ENCODE measurements at places on chromosomes 3 and 15.

DNA sequence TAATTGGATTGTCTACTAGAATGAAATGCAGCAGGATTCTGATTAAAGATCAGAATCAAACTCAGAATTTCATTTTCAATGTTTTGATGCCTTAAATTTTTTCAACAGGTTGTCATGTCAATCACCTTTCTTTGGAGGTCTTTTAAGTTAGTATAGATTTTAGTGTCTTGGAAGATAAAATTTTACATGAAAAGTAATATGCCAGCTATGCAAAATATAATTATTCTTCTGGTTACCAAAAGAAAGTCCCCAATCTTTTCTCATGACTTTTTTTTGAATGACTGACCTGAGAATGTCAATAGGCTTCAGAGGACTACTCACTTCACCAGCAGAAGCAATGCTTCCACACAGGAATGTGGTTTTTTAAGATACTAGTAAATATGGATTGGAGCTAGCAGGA lies 4.3 kb downstream of the FGF7 start:
- no peaks in the 10 kb centered on the region for H3K36me3 ChIP-seq
- DNase-seq = no peak
- no peak overlapping the region for H3K27ac ChIP-seq

DNA sequence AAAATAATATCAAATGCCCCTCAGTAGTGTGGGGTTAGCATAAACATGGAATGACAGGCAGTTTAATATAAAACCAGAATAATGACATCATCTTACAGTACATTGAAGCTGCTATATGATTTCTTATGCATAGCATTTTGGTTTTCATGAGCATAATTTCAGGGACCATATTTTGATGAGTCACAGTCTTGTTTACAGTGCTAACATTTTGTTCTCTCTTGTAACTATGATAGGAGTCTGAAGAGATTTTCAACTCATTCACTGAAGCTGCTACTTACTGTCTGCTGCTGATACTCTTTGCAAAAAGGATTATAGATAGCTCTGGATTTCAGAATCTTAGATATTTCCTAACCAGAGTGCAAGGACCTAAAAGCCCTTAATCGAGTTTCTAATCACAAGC lies 92.6 kb upstream of the CCDC54 start:
- no peaks in the 10 kb centered on the region for H3K27me3 ChIP-seq
- no peak overlapping the region for H3K4me3 ChIP-seq
- H3K27ac ChIP-seq = no peak overlapping the region
- H3K36me3 ChIP-seq = no peaks in the 10 kb centered on the region
- peak; percentile 19 for DNase-seq
- H3K4me1 ChIP-seq = no peaks in the 10 kb centered on the region

GRCh38 chr3:61580982-61581643 lies 19.7 kb downstream of the PTPRG start:
- no peak overlapping the region for H3K27ac ChIP-seq
- no peaks in the 10 kb centered on the region for H3K36me3 ChIP-seq
- no peak overlapping the region for H3K4me3 ChIP-seq
- H3K27me3 ChIP-seq = no peaks in the 10 kb centered on the region
- no peak for DNase-seq

- no peak overlapping the region for H3K27ac ChIP-seq
- H3K36me3 ChIP-seq = no peaks in the 10 kb centered on the region
Observed at GRCh38 chr15:66595931-66596545, 30.2 kb upstream of the LCTL start.

GRCh38 chr15:57541805-57542504 lies 49.7 kb upstream of the MYZAP start:
- no peak overlapping the region for H3K27ac ChIP-seq
- H3K4me3 ChIP-seq = no peak overlapping the region
- H3K36me3 ChIP-seq = no peaks in the 10 kb centered on the region
- no peaks in the 10 kb centered on the region for H3K4me1 ChIP-seq
- H3K27me3 ChIP-seq = peaks cover 4% of the 10 kb centered on the region
- peak; percentile 81 for DNase-seq

DNA sequence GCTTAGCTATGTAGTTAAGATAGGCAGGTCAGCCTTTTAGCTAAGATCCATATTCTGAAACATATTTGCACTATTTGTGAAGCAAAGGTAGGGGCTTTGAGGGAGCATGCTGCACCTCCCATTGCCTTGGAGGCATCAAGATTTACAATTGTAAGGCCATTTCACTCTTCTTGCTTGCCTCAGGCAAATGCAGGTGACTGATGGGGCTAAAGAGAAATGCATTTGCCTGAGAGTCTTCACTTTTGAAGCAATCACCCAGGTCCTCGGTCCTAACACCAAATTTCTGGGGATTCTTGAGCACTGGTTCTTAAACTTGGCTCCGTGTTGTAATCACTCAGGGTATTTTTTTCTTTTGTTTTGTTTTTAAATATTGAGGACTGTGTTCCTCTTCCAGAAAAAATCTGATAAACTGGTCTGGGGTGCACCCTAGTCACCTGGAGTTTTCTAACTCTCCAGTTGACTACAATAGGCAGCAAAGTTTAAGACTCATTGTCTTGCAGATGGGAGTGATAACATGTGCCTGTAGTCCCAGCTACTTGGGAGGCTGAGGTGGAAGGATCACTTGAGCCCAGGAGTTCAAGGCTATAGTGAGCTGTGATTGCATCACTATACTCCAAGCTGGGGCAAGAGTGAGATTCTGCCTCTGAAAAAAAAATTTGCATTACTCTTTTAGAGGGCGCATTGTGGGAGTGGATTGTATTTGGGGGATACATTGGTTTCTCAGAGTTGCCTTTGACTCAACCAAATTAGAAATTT lies 68.1 kb downstream of the EOMES start:
- H3K4me3 ChIP-seq = no peak overlapping the region
- H3K4me1 ChIP-seq = no peaks in the 10 kb centered on the region
- H3K27ac ChIP-seq = no peak overlapping the region
- DNase-seq = no peak
- H3K36me3 ChIP-seq = no peaks in the 10 kb centered on the region
